ENCODE measurements at places on chromosomes 3 and 15.

GRCh38 chr3:154427685-154428285 lies 2.2 kb downstream of the GPR149 start:
- DNase-seq = peak; percentile 14

DNA sequence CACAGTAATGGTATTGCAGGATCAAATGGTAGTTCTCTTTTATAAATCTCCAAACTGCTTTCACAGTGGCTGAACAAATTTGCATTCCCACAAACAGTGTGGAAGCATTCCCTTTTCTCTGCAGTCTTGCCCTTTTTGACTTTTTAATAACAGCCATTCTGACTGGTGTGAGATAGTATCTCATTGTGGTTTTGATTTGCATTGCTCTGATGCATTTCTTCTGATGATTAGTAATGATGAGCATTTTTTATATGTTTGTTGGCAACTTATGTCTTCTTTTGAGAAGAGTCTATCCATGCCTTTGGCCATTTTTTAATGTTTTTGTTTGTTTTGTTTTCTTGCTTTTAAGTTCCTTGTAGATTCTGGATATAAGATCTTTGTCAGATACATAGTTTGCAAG lies 316.1 kb upstream of the TMCO5A start:
- no peak for DNase-seq

DNA sequence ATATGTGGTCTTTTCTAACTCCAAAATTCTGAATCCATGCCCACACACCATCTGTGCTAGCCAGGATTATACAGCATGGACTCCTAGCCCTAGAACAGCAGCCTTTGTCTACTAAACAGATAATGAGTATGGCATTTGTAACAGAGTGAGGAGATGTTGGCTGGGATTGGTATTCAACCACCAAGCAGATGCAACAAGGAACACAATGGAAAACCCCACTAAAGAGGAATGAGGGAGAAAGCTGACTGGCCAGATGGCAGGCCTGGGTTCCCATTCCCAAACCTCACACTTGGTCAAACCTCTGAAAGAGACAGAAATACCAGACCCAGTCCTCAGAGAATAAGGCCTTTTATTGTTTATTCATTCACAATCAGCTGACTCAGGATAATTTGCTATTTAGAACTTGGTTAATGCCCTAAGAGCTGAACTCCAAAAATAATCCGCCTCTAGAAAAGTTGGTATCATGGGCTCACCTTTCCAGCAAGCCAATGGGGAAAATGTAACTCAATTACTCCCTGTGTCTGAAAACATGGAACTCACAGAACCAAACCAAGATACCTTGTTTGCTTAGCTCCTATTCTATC lies 145.6 kb downstream of the LRRC3B start:
- DNase-seq = no peak

- DNase-seq = no peak
Observed at GRCh38 chr3:128554465-128555097, 61.6 kb upstream of the GATA2 start.

- no peak for DNase-seq
Observed at GRCh38 chr3:139353920-139354556, 10.2 kb downstream of the MRPS22 start.

DNA sequence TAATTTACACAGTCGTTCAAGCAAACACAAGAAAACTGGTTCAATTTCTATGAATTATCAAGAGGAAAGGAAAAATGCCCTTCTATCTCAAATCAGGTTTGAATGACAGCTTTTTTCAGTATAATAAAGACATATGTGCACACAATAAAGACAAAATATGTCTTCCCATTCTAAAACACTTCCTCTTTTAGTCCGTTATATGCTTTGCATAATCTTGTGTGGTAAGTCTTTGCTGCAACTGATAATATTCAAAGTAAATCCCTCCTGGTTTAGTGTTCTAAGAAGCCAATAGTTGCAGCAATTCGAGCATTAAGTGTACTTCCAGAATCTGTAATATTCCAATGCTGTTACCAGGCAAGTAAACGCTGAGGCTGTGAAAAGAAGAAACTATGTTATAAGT lies 43.7 kb upstream of the MAPKBP1 start:
- DNase-seq = no peak

- peak; percentile 14 for DNase-seq
Observed at GRCh38 chr3:177642042-177642803, 444.9 kb upstream of the TBL1XR1 start.

DNA sequence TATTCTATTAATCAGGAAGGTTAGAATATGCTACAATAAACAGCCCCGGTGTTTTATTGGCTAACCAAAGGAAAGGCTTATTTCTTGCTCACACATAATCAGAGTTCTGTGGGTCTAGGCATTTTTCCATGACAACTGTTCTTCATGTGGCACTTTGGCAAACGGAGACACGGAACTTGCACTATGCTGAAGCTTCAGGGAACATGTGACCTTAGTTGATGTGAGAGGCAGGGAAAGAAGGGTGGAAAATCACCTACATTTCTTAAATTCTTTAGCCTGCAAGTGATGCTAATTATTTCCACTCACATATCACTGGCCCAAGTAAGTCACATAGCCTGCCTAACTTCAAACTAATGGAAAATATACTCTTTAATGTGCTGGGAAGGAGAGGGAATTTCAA lies 344.6 kb downstream of the SV2B start:
- DNase-seq = no peak

DNA sequence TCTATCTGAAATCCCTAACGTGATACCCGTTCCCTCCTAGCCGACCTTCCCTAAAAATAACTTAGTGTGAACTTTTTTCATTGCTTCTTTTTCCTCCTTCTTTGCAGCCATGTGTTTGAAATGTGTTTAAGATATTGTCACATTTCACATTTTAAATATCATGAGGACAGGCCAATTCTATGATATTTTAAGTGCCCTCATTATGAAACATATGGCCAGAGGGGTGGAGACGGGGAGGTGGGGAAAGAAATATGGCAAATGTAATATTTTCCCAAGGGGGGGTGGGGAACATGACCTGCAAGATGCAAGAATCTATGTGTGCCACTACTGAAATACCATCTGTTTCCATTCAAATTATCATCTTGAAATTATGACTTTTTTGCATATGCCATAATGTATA lies 1039.2 kb downstream of the AGBL1 start:
- no peak for DNase-seq

GRCh38 chr3:130256821-130257340 lies 88.6 kb upstream of the COL6A5 start:
- no peak for DNase-seq

DNA sequence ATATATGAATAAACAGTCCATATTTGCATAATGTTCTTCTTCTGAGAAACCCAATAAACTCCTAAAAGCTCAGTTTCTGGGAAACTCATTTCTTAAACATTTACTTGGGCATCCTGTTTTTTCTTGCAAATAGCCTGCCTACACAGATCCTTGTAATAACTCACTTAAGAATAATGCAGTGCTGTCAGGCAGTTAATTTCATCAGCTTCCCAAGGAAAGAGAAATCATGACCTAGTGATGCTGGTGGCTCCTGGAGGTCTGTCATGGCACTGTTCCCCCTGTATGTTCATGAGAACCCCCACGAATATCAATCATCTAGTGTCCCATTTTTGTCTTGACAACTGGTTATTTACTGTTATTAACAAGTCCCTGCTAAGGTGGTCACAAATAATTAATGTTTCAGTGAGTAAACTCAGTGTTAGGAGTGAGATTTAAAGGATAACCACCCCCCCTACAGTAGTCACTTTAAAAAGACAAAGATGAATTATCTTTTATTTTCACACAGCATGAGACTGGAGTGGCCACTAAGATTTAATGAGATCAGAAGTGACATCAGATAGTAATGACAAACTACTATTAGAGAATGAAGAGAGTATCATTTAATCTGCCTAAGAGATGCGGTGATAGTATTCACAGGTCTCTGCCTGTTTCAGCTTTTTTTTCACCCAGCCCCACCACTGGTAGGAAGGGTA lies 279.5 kb upstream of the NECTIN3 start:
- no peak for DNase-seq

GRCh38 chr15:39199076-39199475 lies 381.8 kb upstream of the THBS1 start:
- DNase-seq = no peak

DNA sequence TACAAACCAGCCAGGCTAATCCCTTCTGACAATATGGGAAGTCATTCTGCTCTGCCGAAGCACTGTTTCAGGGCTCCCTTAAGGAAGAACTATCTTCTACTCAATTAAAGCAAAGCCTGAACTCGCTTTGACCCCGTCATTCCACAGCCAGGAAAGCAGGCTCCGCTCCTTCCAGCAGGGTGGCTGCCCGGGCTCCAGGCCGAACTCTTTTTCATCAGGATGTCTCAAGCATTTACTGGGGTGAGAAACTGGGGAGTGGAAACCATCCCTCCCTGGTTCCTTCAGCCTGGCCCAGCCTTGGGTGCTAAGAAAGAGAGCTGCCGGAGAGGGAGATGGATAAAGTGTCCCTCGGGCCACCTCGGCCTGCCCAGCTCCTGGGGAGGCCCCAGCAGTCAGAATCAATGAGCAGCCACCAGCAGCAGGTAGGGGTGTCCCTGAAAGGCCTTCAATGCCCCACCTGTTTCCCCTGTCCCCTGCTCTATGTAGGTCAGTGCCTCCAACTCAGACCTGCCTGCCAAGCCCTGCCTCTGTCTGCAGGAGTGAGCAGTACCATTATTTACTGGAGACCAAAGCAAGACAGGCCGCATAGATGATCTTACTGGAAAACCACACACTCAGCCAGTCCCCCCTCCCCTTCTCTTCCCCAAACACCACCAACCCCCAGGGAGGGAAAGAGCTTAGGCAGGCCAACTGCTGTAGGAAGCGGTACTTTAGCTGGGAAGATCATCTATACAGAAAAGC lies 225.6 kb upstream of the TLE3 start:
- no peak for DNase-seq

DNA sequence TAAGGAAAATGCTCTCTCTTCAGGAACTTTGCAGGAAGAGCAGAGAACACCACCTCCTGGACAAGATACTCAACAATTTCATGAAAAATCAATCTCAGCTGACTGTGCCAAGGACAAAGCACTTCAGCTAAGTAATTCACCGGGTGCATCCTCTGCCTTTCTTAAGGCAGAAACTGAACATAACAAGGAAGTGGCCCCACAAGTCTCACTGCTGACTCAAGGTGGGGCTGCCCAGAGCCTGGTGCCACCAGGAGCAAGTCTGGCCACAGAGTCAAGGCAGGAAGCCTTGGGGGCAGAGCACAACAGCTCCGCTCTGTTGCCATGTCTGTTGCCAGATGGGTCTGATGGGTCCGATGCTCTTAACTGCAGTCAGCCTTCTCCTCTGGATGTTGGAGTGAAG lies 200.5 kb downstream of the AKAP13 start:
- no peak for DNase-seq

- no peak for DNase-seq
Observed at GRCh38 chr15:92189166-92189565, 204.5 kb upstream of the ST8SIA2 start.

DNA sequence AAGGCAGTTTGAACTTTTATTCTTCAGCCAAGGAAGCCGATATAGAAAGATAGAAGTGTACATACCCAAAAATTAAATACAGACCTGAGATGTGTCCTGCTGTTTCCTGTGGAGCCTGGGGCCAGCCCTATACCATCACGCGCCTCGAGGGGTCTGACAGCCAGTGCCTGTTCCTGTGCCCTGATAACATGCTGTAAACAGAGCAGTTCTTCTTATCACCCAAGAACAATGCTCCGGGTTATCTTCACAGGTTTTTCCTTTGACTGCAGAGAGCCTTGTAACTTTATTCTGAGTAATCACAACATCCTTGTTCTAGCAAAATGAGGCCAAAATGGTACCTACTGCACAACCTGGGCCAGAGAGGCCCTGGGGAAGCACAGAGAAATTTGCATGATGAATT lies 289.7 kb upstream of the CHRM5 start:
- DNase-seq = no peak

DNA sequence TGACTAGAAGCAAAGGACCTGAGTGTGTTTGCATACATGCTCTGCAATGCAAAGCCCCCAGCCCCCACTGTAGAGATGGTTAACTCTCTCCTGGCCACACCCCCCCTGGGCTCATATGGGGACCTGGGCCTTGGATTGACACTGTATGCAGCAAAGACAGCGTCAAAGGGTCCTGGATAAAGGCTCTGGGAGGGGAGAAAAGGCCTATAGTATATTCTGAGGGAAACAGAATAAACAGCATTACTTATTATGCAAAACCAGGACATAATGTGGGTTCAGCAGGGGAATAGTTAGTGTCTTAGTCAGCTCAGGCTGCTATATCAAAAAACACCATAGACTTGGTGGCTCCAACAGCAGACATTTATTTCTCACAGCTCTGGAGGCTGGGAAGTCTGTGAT lies 158.7 kb downstream of the APBA2 start:
- DNase-seq = no peak

DNA sequence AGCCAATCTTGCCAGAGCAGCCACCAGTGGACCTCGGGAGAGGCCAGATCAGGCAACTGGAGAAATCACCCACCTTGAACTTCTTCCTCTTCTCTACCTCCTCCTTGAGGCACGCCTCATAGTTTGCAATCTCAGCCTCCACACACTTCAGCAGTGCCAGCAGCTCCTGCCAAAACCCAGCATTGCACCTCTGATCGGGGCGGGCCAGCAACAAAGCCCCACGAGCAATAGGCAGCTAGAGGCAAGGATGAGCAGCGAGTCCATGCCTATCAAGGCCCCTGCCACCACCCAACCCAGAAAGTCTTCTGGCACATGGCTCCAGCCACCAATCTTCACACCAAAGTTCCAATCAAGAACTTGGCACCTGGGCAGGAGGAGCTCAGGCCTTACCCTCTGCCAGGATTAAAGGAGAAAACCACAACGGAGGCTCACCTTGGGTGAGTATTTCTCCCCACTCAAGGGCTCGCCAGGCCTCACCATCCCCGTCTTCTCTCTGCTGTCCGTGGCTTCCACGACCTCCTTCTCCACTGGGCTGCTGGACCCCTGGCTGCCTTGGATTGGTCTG lies 42.1 kb downstream of the SEMA3G start:
- DNase-seq = no peak

- DNase-seq = no peak
Observed at GRCh38 chr3:42402394-42403096, 7.9 kb downstream of the LYZL4 start.

- no peak for DNase-seq
Observed at GRCh38 chr3:184002469-184002868, 15.2 kb downstream of the ABCC5 start.

DNA sequence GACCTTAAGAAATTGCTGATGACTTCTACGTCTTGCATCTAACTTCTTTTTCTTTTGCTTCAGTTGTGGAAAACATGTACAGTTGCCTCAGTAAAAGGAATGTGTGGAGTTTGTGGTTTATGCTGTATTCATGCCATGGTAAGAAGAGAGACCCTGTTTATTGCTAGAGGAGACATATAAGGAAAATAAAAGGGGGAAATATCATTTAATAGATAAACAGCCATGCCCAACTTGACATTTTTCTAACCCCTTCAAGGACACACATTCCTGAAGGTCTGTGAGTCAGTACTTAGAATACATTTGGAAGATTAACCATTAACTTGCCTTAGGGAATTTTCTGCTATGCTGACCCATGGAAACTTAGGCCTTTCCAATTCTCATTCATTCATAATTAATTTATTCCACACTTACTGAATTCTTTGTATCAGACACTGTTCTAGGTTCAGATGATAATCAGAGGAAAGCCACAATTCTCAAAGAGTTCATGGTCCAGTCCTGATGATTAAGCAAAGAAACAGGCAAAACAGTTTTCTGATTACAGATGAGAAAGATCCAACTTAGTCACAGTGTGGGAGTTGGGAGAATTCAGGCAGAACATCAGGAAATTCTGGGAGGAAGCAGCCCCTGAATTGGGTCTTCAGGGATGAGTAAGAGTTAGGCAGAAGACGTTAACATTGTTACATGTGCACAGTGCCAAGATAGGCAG lies 329.8 kb upstream of the RASGRP1 start:
- no peak for DNase-seq
